ENCODE measurements at places on chromosomes 1 and 21.

DNA sequence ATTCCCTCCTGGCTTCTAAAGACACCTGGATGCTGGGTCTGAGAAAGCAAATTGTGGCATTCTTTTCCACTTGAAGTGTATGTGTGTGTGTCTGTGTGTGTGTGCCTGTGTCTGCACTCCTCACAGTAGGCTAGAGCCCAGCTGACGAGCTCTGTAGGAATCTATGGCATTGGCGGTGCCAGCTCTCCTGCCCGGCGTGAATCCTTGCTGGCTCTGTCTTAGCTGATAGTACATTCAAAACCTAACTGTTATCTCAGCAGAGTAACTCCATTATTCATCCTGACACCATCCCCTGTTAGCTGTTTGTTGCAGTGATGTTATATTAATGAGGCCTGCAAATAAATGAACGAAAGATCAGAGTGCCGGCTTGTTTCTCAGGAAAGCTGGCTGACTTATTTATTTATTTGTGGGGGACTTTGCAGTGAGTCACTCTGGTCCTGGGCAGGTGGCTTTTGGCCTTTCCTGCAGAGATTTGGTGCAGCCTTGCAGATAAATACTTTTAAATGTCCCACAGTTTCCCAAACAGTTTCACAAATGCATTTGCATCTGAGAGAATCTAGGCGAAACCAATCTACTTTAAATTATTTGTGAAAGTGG lies 160.6 kb upstream of the CD34 start:
- DNase-seq: no peak

GRCh38 chr1:36070349-36070748 lies 13.5 kb upstream of the TEKT2 start:
- DNase-seq: no peak

DNA sequence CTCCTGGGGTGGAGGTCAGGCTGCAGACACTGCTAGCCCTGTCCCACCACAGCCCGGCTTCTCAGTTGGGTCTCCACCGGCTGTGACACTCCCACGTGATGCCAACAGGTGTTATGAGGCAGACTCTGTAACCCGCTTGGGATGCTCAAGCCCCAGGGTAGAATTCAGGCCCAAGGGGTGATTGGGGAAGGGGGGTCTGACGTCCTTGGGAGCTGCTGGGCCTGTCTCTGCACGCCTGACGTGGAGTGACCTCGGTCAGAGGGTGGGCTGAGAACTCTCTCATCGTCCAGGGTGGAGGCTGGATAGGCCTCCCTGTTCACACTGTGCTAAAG lies 7.7 kb upstream of the HES5 start:
- DNase-seq: no peak

DNA sequence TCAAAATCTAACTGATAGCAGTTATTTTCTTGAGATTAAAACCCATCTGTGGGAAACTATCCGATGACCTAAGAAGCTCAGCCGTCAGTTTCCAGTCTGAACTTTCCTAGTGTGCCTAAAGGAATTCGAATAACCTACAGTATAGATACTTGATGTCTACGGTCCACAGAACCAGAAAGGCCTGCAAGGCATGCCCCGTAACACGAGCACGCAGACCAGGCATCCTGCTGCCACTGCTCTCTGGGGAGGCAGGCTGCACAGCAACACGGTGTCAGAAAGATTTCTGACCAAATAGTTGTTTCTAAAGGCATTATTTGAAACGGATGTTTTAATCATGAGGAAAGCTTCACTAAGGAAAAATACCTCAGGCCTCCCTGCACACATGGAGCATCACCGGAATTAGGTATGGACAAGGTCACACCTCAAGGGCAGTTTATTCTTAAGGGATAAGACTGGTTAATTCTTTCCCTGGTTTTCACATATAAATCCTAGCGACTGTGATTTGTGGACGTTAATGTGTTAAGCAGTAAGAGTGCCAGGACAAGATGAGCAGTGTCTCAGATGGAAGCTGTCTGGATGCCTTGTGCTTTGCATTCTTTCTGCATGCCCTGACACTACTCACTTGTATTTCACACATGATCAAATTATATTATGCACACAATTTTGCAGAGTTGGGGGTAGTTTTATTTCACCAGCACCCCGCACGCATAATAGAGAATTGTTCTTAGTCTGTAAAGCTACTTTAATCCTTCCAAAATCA lies 49.0 kb upstream of the NADK start:
- DNase-seq: no peak

DNA sequence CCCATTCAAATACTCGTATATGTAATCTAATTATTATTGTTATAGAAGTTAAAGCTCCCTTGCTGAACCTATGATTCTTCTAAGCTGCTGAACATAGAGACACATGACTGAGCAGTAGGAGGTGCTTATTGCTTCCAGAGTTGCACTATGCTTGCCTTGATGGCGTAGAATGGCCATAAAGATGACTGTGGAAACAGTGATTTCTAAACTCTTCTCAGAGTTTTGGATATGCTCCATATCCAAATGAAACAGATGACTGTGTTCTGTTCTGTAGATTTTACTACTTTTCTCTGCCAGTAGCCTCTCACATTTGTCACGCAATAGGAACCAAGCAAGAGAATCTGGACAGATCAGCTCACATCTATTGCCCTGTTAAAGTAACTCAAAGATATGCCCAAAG lies 88.1 kb upstream of the CACYBP start:
- no peak for DNase-seq

GRCh38 chr1:37602750-37603694 lies 7.3 kb upstream of the GNL2 start:
- peak; percentile 48 for DNase-seq

DNA sequence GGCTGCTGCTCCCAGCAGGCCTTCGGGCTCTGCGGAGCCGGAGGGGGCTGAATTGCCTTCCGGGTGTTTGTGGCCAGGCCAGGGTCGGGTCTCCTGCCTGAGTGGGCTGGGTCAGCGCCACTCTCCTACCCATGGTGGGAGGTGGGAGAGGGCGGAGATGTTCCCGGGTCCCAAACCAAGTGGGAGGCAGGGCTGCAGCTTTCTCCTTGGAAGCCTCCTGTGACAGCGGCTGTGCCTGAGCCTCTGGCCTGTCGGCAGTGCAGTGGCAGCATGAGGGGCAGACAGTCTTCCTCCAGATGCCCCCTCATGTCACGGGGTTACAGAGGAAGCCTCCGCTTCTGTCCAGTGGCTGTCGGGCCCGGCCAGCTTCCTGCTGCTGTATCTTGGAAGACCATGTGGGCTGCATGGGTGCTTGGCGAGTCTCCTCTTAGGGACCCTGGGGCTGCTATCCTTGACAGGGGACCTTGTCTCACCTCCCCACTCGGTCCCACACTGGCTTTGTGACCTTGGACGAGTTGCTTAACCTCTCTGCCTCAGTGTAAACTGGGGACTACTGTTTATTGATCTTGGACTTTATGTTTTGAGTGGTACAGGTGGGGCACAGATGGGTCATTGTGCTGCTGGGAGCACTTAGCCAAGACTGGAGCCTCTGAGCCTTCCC lies 4.3 kb downstream of the SKI start:
- no peak for DNase-seq

- DNase-seq: no peak
Measured at GRCh38 chr1:171566467-171566866, 55.6 kb upstream of the MYOCOS start.

- no peak for DNase-seq
Measured at GRCh38 chr1:63991685-63992084, 211.7 kb upstream of the UBE2U start.

DNA sequence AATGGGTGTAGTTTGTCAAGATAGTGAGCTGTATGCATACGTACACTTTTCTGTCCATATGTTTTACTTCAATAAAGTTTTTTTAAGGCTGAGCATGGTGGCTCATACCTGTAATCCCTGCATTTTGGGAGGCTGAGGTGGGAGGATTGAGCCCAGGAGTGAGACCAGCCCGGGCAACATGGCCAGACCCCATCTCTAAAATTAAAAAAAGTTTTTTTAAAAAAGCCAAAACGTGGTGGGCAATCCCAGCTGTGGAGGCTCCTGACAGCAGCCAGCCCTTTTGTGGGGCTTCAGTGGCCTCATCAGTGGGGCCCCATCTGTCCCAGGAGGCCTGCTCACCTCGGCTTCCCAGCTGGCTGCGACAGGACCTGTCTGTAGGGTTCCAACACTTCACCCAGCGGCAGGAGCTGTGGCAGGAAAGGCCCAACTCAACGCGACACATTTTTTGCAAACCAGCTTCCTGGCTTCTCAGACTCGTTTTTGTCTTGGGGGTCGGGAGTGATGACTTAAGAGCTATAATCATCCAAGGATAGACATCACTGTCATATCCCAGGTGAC lies 56.9 kb upstream of the LBR start:
- DNase-seq: no peak

- DNase-seq: no peak
Measured at GRCh38 chr1:93675931-93676330, 5.7 kb downstream of the BCAR3 start.

DNA sequence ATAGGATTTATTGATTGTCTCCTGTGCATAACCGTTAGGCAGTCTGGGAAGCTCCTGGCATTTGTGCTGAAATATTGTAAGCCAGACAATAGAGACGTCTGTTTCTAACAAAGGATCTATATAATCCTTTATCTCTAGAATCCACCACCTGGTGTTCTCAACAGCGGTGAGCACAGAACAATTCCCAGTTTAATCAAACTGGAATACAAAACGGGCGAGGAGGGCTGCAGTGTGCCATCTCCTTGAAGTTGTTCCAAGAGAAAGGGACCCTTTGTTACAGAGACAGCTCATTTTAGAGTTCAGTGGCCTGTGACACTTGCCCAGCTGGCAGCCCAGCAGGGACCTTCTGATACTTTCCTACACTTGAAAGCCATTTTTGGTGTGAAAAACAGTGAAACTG lies 162.8 kb upstream of the IVNS1ABP start:
- no peak for DNase-seq

- DNase-seq: no peak
Measured at GRCh38 chr1:235106457-235106856, 22.2 kb downstream of the TOMM20 start.

DNA sequence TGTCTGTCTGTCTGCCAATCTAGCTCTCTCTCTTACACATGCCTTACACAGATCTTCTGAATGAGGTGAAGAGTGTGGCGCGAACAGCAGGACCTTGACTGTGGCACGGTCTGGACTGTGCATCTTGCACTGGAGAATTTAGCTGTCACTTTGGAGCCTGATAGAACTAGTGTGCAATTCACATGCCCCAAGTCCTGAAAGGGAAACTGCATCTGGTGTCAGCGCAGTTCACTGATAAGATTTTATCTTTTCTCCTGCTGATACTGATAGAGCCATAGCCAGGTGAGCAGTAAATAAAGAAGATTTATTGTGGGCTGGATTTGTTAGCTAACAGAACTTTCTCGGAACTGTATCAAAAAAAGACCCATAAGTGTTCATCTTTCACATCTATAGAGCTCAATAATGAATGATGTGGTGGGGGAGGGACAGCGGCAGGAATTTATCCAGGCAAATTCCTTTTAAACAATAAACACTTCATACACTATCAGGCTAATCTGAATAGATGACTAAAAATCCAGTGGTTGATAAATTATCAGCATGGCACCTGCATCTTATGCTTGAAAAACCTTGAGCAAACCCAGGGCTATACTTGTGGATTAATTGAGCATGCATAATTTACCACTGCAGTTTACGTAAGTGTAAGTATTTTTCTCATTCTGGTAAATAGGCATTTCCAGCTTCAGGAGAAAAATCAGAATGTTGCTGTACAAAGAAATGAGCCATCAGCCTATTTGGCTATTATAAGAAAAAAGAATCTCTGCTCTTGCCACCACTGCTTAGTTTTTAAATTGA lies 104.1 kb downstream of the NTNG1 start:
- DNase-seq: no peak

DNA sequence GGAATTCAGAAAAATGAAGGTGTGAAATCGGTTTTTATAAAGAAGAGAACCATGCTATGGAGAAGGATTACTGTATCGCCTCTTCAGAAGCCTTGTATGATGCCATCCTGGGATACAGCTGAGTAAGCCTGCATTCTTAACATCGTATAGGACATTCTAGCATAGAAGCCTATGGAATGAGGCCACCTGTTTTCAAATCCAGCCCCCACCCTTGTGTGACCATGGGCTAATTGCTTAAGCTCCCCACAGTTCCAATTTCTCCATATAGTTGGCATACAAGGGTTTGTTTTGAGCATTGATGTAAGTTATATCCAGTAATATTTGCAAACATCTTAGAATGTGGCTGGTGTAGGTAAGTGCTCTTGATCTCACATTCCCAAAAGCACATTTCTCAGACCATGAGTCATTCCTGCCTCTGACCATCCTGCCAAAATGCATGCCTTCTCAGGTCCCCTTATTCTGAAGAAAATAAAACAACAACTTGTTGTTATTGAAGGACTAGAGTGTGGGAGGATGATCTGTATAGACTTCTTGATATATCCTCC lies 1.5 kb downstream of the OR14A2 start:
- no peak for DNase-seq

- no peak for DNase-seq
Measured at GRCh38 chr1:7960867-7961215, 670 bp upstream of the PARK7 start.

DNA sequence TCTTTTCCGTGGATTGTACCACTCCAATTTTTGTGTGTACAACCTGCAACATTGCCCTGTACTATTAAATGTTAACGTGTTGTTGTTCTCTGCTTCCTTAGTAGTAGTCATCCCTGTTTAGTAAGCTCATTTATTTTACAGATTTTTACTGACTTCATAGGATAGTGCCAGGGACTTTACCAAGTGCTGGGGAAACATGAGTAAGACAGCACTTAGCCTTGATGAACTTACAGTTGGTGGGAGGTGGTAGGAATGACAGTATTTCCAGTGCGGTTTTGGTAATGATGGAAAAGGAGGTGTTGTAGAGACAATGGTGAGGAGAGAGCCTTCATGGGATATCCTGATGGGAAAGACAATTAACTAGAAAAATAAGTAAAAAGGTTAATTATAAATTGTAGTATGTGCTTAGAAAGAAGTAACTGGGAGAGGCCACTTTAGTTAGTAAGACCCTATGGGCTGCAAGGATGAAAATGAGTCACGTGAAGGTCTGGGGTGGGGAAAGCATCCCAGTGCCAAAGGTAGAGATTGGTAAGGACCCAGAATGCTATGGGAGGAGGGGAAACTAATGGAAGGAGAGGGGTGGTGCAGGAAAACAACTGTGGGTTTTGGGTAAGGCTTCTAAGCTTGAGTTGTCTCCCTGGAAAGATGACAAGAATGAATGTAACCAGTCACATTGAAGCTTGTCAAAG lies 1.7 kb downstream of the RLF start:
- peak; percentile 40 for DNase-seq

GRCh38 chr1:63428815-63429214 lies 61.4 kb downstream of the ALG6 start:
- no peak for DNase-seq

- DNase-seq: no peak
Measured at GRCh38 chr21:15943009-15943666, 213.4 kb downstream of the USP25 start.

Data from activated CD4-positive, alpha-beta T cell treated with anti-CD3 and anti-CD28 coated beads, Interleukin-10, Interleukin-2, amounts not matched to agents 100 ng/mL and 50 ng/mL, durations not matched to agents 16 hours and 8 hours (primary cell).